ENCODE measurements at places on chromosomes 11 and 22.

DNA sequence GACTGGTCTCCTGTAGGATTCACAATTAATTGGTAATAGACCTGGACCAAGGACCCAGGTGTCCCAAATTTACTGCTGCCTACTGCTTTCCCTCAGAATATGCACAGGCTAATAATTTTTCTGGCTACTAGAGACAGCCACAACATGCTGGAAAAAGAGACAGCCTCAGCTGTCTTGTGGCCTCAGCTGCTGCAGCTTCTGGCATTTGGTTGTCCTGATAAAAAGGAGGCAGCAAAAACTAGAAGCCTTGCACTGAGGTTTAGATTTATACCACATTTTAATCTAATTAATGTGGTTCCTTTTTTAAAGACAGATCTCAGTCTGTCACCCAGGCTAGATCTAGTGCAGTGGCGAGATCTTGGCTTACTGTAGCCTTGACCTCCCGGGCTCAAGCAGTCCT is 89.8 kb downstream of the BTBD10 start:
- DNase-seq = no peak

DNA sequence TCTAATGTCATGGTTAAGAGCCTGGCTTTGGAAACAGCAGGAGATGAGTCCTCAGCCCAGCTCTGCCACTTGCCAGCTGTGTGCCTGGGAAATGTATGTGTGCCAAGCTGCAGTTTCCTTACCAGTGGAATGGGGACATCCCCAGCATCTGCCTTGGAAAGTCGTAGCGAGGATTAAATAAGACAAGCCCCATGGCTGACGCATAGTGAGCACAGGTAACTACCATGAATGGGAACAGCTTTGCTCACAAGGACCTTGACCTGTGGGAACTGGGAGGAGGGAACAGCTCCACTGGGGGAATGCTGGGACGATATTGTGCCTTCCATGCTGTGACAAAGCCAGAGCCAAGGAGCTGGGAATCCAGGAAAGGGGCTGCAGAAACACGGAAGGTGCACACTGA is 2.6 kb upstream of the DSCAML1 start:
- no peak for DNase-seq

DNA sequence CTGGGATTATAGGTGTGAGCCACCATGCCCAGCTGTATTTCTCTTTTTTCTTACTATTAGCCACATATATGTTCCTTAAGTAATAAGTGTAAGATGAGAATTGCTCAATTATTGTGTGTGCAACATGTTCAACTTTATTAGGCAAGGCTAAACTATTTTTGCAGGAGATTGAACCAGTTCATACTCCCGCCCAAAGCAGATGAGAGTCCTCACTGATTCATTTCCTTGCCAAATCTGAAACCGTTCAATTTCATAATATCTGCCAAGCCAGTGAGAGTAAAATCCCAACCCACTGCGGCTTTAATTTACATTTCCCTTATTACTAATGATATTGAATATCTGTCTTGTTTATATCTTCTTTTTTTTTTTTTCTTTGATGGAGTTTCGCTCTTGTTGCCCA is 48.4 kb downstream of the KCNJ4 start:
- no peak for DNase-seq

GRCh38 chr22:25942856-25943411 is 200.9 kb downstream of the MYO18B start:
- no peak for DNase-seq

GRCh38 chr11:1916986-1917522 is 2.4 kb upstream of the TNNT3 start:
- no peak for DNase-seq

GRCh38 chr11:11996321-11997048 is 11.9 kb downstream of the DKK3 start:
- DNase-seq = no peak

GRCh38 chr11:118263695-118264568 is at the start of gene MPZL2:
MPZL2 (minus strand) TSS chr11:118264297; CDS start chr11:118264153, 144 bp downstream.
- no peak for DNase-seq

DNA sequence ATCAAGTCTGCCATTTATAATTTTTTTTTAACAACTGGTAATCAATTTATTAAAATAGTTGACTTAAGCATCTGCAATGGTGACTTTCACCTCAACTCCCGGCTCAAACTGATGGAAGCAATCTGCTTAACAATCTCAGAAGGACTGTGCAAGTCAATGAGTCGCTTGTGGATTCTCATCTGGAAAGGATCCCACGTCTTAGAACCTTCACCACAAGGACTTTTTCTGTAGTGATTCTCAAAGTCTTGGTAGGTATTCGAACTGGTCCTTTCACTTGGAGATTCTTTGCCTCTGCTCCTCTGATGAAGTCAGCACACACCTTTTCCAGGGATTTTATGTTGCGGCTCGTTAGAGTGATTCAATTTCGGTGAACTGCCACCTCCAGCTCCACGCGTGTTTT is 7.3 kb downstream of the RSF1 start:
- no peak for DNase-seq

- no peak for DNase-seq
These were observed 1183.6 kb downstream of the BRD1 start for GRCh38 chr22:48644108-48644507.

DNA sequence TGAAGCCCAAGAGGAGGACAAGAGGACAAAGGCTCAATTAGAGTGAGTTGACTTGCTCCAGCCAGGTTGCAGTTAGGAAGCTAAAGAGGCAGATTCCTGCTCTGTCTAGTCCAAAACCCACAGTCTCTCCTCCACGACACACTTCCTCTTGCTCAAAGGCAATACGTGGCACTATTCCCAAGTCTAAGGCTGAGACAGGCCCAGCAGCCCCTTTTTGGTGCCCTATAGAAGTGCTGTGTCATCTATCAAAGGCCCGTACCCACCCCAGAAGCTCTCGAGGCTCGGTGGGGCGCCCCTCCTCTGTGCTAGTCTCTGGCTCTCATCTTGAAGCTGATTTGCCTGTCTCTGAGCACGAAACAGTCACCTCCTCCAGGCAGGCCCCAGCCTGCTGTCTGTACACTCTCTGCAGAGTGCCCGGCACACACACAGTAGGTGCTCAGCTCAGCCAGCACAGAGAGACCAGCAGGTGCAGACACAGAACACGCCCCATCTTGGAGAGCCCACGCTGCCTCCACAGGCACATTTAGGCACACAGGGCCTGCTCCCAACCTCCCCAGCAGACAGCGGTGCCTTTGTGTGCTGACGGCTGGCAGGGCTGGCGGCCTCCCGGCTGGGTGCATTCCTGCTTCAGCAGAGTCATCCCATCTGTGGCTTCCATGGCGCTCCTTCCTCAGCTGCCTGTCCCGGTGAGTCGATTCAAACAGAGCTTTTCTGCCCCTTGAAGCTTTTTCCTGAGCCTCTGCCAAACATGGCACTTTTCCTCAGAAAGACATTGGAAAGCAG is 52.8 kb downstream of the MYH9 start:
- no peak for DNase-seq

DNA sequence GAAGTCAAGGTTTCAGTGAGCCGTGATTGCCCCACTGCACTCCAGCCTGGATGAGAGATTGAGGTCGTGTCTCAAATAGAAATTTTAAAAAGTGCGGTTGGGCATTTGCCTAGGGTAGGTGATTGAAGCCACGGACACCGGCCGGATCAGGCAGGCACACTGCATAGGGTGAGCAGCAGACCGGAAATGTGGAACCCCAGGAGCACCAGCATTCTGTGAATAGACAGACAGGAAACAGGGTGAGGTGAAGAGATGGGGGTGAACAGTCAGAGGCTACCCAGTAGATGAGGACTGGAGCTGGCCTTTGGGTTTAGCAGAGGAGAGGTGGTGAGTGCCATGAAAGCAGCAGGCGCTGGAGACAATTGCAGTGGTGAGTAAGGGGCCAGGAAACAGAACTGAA is 43.5 kb downstream of the PPFIA1 start:
- no peak for DNase-seq

GRCh38 chr11:117610045-117610444 is 187.0 kb downstream of the DSCAML1 start:
- no peak for DNase-seq

DNA sequence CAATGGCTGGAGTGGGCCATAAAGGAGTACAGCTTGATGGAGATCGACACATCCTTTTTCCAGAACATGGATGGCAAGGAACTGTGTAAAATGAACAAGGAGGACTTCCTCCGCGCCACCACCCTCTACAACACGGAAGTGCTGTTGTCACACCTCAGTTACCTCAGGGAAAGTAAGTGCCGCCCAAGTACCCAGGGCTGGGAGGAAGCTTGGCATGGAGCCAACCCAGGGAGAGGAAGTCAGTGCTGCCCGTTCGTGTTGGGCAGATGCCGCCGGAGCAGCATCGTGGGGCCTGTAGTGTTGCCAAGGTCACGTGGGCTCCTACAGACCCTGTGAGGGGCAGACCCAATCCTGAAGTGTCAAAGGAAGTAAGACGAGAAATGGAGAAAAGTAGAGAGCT is 78.9 kb downstream of the FLI1 start:
- DNase-seq = peak; percentile 24
